ENCODE measurements at places on chromosomes 13 and 19. TPM values are rescaled to one million over a fixed set of nuclear protein-coding genes. Genes with fewer than 3 reads are reported as not detected.

The KIRREL2 gene
- total RNA-seq, result not detected

The PGLYRP2 gene
- total RNA-seq, result not detected

The SUGT1 gene
- total RNA-seq, result 46.1 TPM

The TFDP1 gene
- 72.1 TPM for total RNA-seq

The SBK3 gene
- not detected for total RNA-seq

The ZNF154 gene
- total RNA-seq, result 18.0 TPM

The PSPN gene
- 3.2 TPM for total RNA-seq

The TTYH1 gene
- total RNA-seq, result not detected

The CD209 gene
- not detected for total RNA-seq

The MAP2K2 gene
- total RNA-seq, result 182 TPM

The TUBA3C gene
- not detected for total RNA-seq

The ZNF497 gene
- total RNA-seq, result 2.7 TPM

The SLC25A41 gene
- 0.27 TPM for total RNA-seq

The OR10H1 gene
- not detected for total RNA-seq

The MAB21L1 gene
- total RNA-seq, result 9.0 TPM

The ARRDC5 gene
- not detected for total RNA-seq

The CYP4F8 gene
- not detected for total RNA-seq

The PRODH2 gene
- total RNA-seq, result not detected

The PLK5 gene
- 0.54 TPM for total RNA-seq

The PTGIR gene
- 0.31 TPM for total RNA-seq

The FUT1 gene
- not detected for total RNA-seq

The SIGLEC12 gene
- not detected for total RNA-seq

The RRAS gene
- 67.4 TPM for total RNA-seq

The PSG3 gene
- total RNA-seq, result not detected

The FAM216B gene
- total RNA-seq, result not detected

The CEACAM6 gene
- not detected for total RNA-seq

The TMEM86B gene
- 3.2 TPM for total RNA-seq

The LMTK3 gene
- total RNA-seq, result 0.39 TPM

The CAPN12 gene
- not detected for total RNA-seq

The GAPDHS gene
- not detected for total RNA-seq

The ETV2 gene
- 1.2 TPM for total RNA-seq

The FAM124A gene
- total RNA-seq, result 1.8 TPM

The SLITRK5 gene
- 0.08 TPM for total RNA-seq

The CADM4 gene
- total RNA-seq, result 9.0 TPM

The GNG8 gene
- not detected for total RNA-seq

The PRSS57 gene
- not detected for total RNA-seq

The ZNF763 gene
- total RNA-seq, result 4.3 TPM

The CGB5 gene
- total RNA-seq, result not detected

The ZNF14 gene
- 5.3 TPM for total RNA-seq

The RASIP1 gene
- total RNA-seq, result 0.57 TPM

All from osteocyte (in vitro differentiated cells).